ENCODE measurements at places on chromosomes 13 and 19.

DNA sequence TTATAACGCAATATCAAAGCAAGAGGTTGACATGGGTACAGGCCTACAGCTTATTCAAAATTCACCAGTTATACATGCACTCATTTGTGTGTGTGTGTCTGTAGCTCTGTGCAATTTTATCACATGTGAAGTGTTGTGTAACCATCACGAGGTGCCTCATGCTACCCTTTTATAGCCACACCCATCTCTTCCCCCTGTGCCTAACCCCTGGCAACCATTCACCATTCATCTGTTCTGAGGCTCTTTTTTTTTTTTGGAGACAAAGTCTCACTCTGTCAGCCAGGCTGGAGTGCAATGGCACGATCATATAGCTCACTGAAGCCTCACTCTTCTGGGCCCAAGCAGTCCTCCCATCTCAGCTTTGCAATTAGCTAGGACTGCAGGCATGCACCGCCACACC lies 78.4 kb downstream of the DPF1 start:
- no peak for DNase-seq

DNA sequence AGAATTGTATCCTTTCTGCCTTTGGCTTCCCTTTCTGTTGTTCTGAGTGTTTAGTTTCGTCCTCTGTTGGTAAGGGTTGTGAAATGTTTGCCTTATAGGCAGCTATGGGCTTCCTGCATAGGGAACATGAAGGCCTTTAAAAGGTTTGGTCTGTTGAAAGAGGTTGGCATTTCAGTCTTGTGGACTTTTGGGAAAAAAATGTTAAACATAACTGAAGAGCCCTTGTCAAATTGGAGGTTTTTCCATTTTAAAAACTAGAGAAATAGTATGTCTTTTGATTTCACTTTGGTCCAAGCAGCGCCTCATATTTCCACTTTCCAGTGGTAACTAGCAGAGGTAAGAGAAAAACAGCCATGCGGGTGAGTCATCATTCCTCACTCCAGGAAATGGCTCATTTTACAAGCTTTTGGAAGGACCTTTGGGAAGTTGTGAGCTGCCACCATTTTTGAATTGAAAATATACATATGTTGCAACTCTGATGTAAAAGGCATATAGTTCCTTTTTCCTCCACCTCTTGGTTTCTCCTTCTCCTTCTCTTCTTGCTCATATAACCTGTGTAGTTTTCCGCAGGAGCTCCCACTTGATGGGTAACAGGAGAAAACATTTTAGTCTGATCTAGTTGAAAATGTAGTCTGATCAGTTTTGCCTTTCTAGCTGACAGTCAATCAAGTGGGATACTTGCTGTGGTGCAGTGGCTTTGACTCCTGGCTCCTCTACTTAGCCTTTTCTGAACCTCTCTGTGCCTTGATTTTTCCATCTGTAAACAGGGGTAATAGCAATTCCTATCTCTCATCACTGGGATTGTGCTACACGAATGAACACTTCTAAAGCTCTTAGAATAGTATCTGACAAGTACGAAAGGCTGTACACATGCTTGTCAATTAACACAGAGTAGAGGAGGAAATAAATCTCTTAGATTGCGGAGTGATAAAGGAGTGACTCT lies 23.0 kb downstream of the GPC6 start:
- peak; percentile 55 for DNase-seq

GRCh38 chr13:51715613-51716012 lies 88.3 kb downstream of the DHRS12 start:
- DNase-seq = no peak

- no peak for DNase-seq
Observed at GRCh38 chr13:40124633-40125015, 469.2 kb downstream of the COG6 start.

GRCh38 chr19:3471954-3472655 lies 8.2 kb downstream of the SMIM24 start:
- DNase-seq = peak; percentile 54

DNA sequence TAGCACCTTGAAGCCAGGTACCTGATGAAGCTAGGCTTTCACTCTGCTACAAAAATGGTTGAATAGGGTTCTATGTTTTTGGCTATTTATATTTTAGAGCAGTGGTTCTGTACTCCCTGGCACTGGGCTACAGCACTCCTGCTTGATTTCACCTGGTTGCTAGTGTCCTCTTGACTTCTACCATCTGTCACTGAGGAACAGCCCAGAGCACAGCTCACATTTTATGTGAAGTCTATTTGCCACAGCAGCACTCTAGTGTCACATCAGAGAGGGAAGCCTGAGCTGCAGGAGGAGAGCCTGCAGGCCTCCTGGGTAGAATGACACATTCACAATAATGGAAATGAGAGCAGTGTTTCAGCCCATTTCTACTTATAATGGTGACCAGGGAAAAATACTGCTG lies 184.2 kb downstream of the ZNF486 start:
- DNase-seq = no peak

GRCh38 chr13:103973740-103974139 lies 907.5 kb upstream of the SLC10A2 start:
- DNase-seq = no peak

- no peak for DNase-seq
Observed at GRCh38 chr13:95226932-95227695, 74.1 kb downstream of the ABCC4 start.

DNA sequence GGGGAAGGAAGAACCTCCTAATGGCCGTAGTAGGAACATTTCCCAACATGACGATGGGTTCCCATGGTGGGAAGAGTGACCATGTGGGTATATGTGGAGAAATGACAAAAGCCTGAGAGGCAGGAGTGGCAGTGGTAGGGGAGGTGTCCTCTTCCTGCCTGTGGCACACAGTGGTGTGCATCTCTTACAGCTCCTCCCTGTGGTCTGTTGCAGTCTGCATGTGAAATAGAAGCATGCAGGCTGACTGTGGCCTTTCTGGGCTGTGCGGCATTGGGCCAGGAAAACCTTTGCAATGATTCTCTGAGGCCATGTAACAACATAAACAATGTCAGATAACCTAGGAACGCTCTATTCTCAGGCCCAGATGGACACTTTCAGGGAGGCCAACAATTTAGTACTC lies 84.0 kb downstream of the LACC1 start:
- DNase-seq = peak; percentile 8
